ENCODE measurements at places on chromosomes 5 and 9.

DNA sequence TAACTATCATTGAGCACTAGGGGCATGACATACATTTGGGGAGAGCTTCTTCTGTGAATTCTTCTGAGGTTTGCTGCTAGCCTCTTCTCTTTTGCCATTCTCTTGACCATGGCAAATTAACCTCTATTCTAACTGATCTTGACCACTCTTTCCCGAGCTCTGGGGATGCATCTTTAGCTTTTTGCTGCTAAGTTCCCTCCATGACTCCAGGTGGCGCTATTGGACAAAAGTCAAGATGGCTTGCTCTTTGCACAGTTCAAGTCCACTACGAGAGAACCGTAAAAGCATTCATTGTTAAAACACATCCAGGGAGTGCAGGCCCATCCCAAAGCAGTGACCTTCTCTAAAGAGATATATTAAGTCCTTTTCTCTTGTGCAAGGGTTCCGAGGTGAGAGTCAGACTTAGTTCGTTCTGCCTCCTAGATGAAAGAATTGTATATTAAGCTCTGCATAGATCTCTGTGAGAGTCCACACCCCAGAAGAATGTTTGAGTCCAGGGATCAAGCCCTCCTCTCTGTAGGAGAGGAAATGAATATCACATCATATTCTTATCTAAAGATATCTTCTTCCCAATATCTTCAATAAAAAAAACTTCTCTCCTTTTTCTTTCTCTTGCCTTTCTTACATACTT is 1152.9 kb upstream of the CDH6 start:
- DNase-seq: peak; percentile 60

DNA sequence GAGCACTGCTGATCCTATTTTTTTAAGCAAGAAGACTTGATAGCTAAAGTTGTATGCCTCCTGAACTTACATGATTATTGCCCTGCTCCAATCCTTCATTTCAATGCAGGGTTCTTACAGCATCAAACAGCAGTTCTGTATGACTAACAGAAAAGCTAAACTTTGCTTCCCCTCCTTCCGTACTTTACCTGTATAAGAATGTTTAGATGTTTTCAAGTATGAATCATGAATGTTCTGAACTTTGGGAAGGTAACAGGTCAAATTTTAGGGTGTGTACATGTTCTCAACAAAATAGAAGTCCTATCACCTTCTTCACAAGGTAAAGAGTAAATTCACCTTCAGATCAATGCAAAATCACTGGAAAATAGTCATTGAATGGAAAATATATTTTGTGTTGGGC is 972.6 kb upstream of the SEMA6A start:
- no peak for DNase-seq

- no peak for DNase-seq
Observed at GRCh38 chr5:674630-675011, 18.5 kb downstream of the TPPP start.

- DNase-seq: peak; percentile 67
Observed at GRCh38 chr5:60161340-60161934, 267.9 kb upstream of the PDE4D start.

DNA sequence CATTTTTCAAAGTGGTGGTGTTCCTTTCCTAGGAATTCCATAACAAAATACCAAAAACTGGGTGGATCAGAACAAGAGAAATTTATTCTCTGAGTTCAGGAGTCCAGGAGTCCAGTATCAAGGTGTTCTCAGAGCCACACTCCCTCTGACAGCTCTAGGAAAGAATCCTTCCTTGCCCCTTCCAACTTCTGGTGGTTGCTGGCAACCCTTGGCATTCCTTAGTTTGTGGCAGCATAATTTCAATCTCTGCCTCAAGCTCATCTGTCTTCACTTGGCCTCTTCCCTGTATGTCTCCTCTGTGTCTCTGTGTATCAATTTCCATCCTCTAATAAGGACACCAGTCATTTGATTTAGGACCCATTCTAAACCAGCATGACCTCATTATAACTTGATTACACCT is 243.7 kb downstream of the MPDZ start:
- DNase-seq: no peak

Data from Kasumi-1 (cell line).